ENCODE measurements at places on chromosomes 4 and X.

DNA sequence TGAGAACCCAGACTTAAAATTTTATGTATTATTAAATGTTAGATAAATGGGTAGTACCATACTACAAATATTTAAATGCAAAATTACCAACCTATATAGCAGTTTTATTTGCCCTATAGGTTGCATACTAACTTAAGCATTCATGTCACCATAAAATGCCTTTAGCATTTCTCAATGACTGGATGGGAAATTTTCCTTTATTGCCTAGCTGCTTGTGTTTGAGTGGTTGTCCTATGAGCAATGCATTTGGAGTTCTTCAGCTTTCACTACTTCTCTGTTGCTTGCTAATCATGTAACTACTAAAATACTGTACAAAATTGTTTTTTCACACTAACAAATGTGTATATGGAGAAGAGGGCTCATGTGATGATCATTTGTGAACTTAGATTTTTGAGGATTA, 44.2 kb upstream of the CEP135 start:
- DNase-seq: no peak

- no peak for DNase-seq
Measured at GRCh38 chr4:140644470-140645185, 75.9 kb upstream of the UCP1 start.

DNA sequence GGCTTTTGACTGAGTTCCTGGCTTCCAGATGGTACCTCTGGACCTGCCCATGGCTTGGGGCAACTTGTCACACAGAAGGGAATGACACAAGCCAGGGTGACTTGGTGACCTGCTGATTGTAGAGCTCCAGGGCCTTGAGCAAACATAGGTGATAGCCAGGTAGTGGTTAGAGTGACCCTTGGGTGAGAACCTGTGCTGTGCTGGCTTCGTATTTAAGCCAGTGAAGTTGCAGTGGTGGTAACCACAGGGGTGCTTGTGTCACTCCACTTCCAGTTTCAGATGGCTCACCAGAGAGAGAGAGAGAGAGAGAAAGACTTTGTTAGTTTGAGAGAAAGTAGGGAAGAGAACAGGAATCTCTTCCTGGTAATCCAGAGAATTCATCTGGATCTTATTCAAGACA, 471.6 kb downstream of the ZIC3 start:
- DNase-seq: no peak

- peak; percentile 63 for DNase-seq
Measured at GRCh38 chr4:183407128-183407585, 37.3 kb upstream of the CDKN2AIP start.

- no peak for DNase-seq
Measured at GRCh38 chr4:6005175-6005574, 13.1 kb downstream of the C4orf50 start.

- no peak for DNase-seq
Measured at GRCh38 chr4:133920236-133920635, 281.4 kb downstream of the PABPC4L start.

- DNase-seq: no peak
Measured at GRCh38 chrX:20029728-20030127, 38.9 kb upstream of the BCLAF3 start.

DNA sequence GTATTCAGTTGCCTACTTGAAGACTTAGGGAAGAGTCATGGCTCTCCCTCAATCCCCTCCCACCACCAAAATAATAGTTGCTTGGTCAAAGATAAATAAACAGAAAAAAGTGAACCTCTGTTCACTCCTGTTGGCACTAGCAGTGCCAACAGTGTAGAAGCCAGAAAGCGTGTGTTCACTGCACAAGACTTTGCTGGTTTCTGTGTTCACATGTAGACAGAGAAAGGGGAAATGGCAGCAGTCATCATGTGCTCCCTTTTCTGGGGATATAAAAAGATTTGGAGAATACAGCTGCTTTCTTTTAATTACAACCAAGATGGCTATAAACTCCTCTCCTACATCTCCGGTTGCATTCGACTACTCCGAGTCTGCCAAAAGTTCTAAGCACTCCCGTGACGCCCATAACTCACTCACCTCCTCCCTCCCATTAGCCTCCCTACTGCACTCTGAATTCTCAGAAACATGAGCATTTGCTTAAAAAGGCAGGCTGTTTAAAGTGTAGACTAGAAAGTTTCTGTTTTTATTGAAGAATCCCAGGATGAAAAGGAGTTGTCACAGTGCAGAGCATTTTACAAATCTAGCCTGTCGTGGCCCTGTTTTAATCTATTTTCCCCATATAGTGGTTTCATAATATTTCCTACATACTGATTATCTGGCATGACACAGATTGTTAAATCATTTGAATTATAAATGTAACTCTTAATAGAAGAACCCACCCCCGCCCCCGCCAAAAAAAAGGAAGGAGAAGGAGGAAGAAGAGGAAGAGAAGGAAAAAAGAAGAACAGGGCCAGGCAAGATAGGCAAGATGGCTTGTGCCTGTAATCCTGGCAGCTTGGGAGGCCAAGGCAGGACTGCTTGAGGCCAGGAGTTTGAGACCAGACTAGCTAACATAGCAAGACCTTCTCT, 16.7 kb downstream of the LGI2 start:
- DNase-seq: no peak

DNA sequence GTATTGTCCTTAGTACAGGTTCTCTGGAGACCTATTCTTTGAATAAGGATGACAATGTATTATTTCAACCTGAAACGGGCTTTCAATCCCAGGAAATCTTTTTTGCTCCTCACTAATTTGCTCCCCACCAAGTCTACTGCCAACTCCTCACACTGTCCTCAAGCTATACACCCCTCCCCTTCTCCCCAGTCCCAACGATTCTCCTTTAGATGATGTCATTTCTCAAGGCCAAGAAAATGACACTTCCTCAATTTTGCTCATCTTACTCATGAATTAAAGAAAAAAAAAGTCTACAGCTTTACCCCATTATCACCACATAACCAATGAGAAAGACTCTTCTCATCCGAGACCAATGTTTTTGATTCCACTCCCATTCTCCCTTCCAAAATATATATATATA, 20.6 kb downstream of the AP1S2 start:
- no peak for DNase-seq

GRCh38 chr4:86999136-86999643, 64.4 kb downstream of the AFF1 start:
- DNase-seq: no peak

- peak; percentile 40 for DNase-seq
Measured at GRCh38 chr4:75494563-75494962, 19.6 kb downstream of the RCHY1 start.

DNA sequence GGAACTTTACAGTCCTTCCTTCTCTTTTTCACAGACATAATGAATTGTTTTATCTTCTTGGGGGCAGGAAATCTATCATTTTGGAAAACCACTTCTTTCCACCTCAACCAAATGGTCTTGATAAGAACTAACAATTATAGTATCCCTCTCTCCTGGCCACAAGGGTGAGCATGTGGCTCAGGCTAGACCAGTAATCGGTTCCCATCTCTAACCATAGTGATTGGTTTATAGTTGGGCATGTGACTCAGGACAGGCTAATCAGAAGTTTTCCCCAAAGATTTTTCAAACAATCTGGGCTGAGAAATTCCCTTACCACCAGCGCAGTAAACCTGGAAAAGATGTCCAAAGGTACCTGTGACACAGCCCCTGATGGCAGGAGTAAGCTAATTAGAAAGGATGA, 4.0 kb upstream of the CXorf66 start:
- no peak for DNase-seq

DNA sequence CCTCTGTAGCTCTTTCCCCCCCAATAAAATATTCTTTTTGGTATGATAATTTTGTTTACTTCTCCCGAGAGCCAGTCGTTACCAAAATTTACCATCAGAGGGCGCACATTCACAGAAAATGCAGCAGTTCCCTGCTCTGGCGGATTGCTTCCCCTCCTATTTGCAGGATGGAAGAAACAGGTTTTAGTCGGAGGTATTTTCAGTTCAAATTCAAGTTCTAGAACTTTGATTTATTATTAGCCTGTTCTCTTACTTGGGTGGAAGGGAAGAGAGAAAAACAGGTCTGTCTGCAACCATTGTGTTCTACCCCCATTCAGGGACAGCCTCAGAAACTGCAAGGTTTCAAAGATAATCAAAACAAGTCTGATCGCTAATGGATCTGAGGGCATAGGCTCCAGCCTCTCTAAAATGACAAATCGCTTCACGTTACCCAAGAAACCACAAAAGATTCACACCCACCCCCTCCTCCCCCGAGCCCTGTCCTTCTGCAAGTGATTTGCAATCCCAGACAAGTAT, 263.8 kb upstream of the RPS6KA3 start:
- DNase-seq: peak; percentile 44

DNA sequence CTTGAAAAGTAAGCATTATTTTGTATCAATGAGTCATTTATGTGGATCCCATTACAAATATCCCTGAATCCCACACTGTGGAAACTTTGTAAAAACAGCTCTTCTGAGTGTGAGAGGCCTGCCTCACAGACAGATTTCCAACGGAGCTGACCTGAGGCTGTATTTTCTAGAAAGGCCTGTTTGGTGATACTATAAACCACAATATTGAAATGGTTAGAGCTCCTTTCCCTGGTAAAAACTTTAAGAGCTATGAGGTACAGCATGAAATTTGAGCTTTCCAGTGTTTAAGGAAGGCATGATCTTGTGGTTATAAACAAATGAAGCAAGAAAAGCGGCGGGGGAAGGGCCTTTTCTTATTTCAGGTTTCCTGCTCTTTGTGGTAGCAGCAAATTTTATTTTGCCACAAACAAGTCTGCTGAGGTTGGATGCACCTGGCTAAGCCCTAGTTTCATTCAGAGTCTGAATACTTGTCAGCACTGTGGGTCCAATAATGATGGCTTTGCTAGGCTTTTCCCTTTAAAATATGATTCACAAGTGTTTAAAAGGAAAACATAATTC, 86.8 kb upstream of the ETNPPL start:
- DNase-seq: peak; percentile 76

- DNase-seq: peak; percentile 89
Measured at GRCh38 chr4:147103403-147103946, 157.8 kb upstream of the TTC29 start.

GRCh38 chrX:147565237-147565636, 346.5 kb upstream of the FMR1 start:
- no peak for DNase-seq

DNA sequence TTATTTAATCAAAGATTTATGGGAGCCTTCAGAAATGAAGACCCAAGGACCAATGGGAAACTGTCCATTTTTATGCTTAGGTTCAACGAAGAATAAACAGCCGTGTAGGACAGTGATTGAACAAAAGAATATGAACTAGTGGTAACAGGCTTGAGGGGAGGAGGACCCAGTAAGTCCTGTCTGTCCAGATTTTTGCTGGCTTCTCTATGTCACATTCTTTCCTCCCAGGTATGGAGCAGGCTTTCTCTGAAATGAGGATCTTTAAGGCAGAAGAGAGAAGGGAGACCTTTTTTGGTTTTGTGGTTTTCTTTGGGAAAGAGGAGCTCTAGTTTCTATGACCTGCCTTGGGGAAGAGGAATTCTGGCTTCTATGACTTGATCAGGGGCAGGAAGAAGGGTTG, 74.1 kb downstream of the BANK1 start:
- no peak for DNase-seq

GRCh38 chr4:6986072-6986780, 56.9 kb upstream of the TADA2B start:
- peak; percentile 81 for DNase-seq

DNA sequence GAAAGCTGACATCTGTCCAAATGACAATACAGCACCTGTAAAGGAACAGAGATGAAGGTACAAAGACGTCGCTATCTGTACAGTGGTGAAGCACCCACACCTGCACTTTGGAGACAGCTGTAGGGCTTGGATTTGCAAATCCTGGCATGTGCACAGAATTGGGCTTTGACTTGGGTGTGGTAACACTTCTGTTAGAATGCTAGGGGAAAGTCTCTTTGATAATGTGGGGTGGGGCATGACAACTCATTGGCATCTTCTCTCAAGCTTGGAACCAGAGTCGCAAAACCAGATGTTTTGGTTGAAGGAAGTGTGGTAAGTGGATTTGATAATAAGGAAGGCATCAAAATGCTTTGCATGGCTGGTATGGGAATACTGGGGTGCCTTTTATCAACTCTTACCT, 55.5 kb downstream of the VCX3B start:
- no peak for DNase-seq

GRCh38 chr4:24583451-24584210, 723 bp downstream of the DHX15 start:
- no peak for DNase-seq

GRCh38 chrX:53186351-53186750, 38.7 kb downstream of the KDM5C start:
- no peak for DNase-seq

- no peak for DNase-seq
Measured at GRCh38 chr4:140220058-140220457, 66.1 kb upstream of the MAML3 start.

All from astrocyte of the cerebellum (primary cell).